ENCODE measurements at places on chromosomes 16 and 17.

DNA sequence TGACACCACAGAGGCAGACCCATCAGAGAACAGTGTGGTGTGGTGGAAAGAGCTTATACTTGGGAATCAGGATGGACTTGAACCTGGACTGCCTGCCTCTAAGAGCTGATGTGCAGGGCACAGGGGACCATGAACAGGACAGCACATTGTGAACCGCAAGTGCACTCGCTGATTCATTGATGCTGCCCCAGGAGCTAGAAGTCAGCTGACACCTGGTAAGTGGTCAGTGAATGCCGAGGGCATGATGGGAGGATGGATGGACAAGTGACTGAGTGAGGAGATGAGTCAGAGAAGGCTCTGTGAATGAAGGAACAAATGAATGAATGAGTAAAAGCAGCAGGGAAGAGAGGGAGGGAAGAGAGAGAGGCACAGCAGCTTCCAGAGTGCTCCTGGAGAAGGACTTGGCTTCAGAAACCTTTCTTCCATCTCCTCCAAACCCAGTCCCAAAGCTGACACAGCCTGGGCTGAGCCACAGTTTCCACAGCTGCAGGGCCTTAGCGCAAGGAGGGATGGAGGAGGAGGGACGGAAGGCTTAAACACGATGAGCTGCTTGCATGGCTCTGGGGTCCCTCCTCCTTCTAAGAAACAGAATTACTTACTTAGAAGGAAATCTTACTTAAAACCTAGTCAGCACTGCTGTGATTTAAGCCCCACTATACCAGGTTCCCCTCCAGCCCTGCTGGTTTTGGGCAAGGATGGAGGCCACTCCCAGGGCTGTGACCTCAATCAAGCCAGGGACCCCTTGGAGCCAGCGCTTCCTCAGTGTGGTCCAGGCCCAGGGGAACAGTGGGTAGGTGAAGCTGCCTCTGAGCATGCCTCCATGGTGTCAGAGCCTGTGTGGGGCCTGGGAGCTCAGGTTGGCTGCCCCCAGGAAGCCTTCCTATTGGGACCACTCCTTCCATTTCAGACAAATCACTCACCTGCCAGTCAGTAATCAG, 184.6 kb downstream of the TMEM132E start:
- DNase-seq, result no peak

- no peak for DNase-seq
Measured at GRCh38 chr17:61054436-61054835, 345.2 kb upstream of the TBX2 start.

DNA sequence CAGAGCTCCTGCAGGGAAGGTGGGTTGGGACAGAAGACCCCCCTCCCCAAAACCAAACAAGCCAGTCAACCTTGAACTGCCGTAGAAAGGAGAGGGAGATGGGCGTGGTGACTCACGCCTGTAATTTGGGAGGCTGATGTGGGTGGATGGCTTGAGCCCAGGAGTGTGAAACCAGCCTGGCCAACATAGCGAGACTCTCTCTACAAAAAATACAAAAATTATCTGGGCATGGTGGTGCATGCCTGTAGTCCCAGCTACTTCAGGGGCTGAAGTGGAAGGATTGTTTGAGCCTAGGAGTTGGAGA, 42.1 kb downstream of the NT5M start:
- DNase-seq, result no peak

DNA sequence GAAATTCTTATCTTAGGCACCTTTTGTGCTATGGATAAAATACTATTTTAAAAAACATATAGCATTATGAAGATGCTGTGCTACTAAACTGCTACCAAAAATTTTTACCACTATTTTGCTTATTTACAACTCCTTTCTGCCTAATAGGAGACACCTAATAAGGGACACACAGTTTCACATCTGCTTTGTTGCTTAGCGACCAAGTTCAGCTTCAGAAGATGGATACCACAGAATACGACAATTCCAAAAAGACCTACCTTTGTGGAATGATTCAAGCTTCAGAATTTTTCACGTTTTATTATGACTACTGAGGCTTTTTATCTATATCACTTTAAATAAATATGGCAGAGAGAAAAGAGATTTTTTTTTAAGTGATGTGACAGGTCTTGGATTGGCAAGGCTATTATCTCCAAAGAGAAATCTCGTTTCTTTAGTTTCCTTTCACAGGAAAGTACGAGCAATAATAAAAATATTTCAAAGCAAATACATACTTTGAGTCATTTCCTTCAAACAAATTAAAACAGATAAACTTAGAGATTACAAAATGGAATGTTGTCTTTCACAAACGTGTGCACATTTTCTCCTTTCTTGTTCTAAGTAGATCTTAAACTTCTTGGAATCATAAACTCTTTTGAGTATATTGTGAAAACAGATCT, 35.4 kb downstream of the SPAG9 start:
- no peak for DNase-seq

DNA sequence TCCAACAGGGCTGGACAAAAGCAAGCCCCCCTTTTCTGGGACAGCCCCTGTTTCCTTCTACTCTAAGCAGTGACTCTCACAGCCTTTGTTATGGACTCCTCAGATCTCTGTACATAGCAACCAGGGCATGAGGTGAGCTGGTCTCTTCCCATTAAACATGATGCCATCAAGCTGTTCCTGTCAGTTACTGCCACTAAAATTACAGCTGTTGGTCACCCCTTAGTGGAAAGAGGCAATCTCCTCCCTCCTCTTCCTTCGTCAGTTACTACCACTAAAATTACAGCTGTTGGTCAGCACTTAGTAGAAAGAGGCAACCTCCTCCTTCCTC, 95.2 kb upstream of the SMIM36 start:
- DNase-seq, result no peak

DNA sequence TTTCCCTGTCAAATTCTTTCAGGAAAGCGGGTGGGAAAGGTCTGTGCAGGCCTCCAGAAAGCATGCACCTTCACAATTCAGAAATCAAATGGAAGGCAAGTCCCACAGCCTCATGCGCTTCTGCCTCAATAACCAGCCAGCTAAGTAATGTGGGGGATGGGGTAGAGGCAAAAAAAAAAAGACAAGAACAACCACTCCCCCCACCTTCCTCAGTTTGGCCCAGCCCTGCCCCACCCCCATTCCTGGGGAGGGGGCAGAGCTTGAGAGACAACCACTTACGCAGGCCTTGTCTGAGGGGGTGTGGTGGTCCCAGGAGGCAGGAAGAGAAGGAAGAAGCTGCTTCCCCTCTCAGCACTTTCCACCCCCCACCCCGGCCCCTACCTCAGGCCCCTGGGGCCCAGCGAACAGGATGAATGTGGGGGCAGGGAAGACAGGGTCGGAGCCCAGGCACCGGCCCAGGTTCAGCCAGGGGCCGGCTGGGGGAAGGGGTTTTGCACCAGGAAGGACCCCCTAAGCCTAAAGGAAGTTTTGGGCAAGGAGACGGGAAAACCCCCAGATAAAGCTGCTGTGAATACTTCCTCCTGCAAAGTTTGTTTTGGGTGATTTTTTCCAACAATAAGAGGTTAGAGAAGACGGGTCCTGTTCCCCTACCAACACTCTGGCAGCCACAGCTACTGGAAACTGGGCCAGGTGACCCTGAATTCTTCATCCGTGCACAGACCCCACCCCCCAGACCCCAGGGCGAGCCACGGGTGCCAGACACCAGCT, 1.2 kb downstream of the JUP start:
- no peak for DNase-seq

GRCh38 chr17:38867968-38868816, 1.7 kb upstream of the LASP1 start:
- DNase-seq, result no peak

- DNase-seq, result no peak
Measured at GRCh38 chr17:77237232-77238008, 96.7 kb downstream of the SEC14L1 start.

DNA sequence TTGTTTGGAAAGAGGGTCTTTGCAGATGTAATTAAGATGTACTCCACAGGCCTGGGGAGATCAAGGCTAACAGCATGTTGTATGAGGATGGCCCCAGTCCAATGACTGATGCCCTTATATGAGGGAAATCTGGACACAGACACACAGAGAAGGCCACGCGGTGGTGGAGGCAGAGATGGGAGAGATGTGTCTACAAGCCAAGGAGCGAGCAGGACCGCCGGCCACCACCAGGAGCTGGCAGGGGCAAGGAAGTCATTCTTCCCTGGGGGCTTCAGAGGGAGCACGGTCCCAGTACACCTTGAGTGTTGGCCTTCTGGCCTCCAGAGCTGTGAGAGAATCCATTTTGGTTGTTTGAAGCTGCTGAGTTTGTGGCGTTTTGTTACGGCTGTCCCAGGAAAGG, 14.7 kb downstream of the SOCS3 start:
- no peak for DNase-seq

GRCh38 chr17:31310260-31310659, 3.6 kb downstream of the EVI2B start:
- no peak for DNase-seq

DNA sequence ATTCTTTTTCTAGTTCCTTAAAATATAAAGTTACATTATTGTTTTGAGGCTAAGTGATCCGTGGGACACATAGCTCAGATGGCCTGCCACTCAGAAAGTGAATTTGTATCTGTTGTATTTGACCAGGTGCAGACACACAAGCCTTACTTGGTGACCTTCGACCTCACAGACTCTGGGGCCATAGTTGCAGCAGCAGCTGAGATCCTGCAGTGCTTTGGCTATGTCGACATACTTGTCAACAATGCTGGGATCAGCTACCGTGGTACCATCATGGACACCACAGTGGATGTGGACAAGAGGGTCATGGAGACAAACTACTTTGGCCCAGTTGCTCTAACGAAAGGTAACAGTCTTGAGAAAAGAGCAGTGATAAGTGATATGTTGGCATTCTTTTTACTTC, 30.5 kb downstream of the TMEM11 start:
- no peak for DNase-seq

DNA sequence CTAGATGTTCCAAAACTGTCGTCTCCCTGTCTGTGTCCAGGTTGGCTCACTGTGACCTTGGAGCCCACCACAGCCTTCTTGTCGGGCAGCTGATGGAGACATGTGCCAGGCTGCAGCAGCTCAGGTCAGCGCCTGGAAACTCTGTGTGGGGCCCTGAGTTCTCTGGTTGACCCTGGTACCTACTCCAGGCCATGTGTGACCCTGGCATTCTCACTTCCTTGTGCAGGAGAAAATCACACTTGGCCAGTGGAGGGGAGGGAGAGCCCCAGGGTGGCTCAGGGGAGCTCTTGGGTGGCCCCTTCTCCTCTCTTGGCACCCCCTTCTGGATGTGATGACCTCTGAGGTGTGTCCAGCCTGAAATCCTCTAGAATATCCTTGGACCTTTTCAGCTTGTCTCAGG, 25.0 kb upstream of the CPNE2 start:
- DNase-seq, result no peak

DNA sequence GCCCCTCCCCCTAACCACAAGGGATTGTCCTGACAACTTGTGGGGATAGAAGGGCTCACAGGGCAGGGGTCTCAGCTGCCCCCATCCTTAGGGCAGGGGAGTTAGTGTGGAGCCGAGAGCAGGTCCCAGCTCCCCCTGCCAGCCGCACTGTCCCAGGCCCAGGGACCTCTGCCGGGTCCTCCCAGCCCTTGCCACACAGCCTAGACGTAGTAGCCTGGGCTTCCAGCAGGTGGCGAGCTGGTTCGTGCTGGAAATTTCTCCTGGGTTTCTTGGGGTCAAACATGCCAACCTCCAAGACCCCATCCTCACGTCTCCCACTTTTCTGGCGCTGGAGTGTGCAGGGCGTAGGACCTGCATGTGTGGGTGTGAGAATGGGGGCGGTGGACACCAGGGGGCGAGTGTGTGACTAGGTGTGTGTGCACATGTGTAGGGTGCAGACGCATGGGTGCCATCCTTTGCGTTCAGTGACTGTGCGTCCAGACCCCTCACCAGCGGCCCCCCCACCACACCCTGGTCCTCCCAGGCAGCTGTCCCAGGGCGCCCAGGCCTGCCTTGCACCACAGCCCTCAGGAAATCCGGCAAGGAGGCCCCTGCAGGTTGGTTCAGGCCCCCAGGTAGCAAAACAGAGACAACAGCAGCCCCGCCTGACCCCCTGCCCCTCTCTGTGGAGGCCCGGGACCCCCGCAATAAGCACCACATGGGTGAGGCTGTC, 29.5 kb downstream of the SBK1 start:
- DNase-seq, result no peak

DNA sequence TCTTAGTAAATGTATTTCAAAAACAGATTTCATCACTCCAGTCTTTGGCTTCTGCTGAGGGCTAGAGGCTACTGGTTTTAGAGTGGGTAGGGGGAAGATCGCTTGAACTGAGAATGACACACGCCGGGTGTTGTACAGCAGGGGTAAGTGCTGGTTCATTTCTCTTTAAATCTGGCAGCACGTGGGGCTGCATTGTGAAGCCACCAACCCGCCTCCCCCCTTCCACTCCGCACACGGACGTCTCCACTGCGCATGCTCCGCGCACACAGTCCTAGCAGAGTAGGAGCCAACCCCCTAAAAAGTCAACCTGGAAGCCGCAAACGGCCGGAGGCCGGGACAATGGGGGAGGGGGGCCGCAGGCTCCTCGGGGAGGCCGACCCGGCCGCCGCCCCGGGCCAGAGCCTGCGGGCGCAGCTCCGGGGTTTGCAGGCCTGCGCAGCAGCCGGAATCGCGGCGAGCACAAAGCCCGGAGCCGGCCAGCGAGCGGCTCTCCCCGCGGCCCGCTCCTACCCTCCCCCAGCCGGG, 1.3 kb downstream of the UBE2G1 start:
- DNase-seq, result peak; percentile 94

DNA sequence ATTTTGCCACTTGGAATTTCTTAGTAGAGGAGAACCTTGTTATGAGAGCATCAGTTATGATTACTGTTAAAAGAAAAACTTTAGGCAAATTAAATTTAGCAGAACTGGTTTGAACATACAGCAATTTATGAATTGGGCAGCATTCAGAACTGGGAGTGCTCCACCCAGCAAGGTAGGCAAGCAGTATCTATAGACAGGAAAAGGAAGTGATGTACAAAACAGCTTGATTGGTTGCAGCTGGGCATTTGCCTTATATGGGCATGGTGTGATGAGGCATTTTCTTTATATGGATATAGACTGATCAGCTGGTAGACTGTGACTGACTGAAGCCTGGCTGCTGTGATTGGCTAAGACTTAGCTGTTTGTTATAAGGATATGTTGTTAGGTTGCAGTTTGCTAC, 17.6 kb upstream of the CYLD start:
- DNase-seq, result no peak

- DNase-seq, result no peak
Measured at GRCh38 chr16:22388101-22388644, 13.8 kb upstream of the CDR2 start.

DNA sequence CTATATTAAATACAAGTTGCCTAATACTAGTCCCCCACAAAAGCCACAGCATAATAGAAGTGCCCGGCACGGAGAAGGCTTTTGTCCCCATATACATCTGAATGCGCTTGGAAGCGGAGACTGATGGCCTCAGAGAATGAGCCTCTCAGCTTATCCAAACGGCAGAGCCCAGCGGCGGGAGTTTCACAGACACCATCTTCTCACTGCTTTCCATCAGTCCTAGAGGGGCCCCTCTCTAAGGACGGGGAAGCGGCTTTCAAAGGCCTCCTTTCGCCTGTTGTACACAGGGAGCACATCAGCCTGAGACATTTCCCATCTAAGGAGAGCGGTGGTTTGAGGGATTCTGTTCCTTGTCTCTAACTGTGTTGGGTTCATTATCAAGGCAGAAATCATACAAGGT, 16.9 kb downstream of the NXN start:
- DNase-seq, result no peak
